ENCODE measurements at places on chromosomes 1 and 21.

DNA sequence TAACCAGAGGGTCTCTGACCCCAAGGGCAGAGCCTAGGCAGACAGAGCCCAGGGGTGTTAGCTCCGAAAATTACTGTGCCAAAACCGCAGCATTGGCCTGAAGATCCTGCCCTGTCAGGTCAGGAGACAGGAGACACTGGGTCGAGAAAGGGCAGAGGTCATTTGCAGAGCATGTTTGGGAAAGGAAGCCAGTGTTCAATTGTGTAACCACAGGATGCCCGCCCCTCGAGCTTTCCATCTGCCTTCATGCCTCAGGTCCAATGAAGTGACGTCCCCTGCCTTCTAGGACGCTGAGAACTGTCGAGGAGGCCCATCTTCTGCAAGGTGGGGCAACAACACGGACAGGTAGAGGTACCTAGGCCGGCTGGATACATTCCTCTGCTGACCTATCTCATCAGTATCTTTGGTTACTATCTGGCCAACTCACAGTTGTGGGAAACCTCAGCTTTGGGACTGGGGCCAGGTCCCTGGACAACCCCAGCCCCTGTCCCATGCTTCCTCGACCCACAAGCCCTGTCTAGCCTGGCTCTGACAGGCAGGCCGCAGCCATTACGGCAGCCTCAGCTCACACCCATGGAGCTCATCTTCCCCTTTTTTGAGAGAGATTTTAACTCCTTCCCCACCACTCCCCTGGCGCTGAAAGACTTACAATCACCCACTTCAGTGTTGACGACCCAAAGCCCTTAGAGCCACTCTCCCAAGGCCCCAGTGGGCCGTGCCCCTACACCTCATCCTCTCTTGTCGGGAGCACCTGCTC lies 1.3 kb downstream of the ARL8A start:
- DNase-seq: no peak

DNA sequence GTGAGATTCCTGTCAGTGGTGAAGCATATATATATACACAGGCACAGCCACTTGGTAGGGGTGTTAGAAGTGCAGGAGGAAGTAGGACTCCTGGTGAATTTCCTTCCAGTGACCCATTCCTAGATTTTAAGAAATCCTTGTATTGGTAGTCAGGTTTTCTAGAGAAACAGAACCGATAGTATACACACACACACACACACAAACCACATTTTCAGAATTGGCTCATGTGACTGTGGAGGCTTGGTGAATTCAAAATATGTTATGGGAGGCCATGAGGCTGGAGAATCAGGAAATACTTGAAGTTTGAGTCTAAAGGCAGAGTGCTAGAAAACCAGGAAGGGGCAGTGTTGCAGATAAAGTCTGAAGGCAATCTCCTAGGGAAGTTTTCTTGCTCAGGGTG lies 114.2 kb downstream of the FCRL5 start:
- no peak for DNase-seq

DNA sequence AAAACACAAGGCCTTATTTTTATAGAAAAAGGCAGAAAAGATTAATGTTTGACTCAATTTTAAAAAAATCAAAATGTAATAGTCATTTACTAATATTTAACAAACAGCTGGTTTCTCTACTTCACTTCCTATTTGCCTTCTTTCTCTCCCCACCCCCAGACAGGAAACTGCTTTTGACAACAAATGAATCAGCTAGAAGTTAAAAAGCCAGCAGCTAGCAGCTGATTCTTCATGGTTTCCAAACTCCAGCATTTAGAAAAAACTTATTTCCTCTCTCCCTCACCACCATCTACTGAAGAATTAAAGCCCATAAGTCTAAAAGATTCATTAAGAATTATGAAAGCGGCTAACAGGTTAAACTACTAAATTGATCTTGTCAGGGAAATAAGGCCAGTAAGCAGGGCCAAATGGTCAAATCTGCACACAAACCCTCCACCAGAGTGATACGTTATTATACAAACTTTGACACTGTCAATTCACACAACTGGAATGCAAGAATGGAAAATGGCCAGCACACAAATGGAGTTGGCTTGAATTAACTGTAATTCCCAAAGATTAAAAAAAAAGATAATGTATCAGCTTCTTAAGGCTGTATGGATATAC lies 4.0 kb downstream of the WDR26 start:
- DNase-seq: no peak

- no peak for DNase-seq
These were observed 150.3 kb upstream of the SGIP1 start for GRCh38 chr1:66383611-66384010.

- DNase-seq: no peak
These were observed 204.9 kb upstream of the CACYBP start for GRCh38 chr1:174794861-174795260.

DNA sequence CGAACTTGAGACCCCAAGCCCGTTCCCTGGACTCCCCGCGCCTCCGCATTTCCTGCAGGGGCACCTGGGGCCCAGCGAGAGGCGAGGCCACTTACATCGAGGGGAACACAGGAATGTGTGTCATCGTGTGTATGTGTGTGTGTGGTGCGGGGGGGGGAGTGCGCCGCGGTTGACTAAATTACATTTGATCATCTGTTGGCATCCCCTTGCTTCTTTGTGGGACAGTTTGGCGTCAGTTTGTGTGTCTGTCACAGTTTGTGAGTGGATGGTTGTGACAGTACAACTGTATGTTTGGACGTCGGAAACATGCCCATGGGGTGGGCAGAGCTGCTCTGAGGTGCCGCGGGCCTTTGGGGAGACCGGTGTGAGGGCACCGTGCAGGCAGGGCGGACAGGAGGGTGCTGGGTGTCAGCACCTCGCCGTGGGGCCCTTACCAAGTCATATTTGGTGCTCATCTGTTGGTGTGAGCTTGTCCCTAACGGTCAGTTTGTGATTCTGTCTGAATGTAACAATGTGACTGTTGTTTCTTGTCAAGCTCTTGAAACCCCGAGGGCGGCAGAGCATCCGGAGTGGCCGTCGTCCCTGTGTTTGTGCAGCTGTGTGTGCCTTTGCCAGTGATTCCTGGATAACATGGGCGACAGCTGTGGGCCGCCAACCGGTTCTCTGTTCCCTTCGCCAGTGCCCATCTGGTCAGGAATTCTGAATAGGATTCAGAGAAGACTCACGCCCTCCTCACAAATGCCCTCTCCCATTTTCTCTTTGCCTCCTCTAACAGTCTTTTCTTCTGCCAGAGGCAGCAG lies 899 bp downstream of the OPRD1 start:
- DNase-seq: no peak

- no peak for DNase-seq
These were observed 29.3 kb downstream of the AK2 start for GRCh38 chr1:33007190-33008050.

DNA sequence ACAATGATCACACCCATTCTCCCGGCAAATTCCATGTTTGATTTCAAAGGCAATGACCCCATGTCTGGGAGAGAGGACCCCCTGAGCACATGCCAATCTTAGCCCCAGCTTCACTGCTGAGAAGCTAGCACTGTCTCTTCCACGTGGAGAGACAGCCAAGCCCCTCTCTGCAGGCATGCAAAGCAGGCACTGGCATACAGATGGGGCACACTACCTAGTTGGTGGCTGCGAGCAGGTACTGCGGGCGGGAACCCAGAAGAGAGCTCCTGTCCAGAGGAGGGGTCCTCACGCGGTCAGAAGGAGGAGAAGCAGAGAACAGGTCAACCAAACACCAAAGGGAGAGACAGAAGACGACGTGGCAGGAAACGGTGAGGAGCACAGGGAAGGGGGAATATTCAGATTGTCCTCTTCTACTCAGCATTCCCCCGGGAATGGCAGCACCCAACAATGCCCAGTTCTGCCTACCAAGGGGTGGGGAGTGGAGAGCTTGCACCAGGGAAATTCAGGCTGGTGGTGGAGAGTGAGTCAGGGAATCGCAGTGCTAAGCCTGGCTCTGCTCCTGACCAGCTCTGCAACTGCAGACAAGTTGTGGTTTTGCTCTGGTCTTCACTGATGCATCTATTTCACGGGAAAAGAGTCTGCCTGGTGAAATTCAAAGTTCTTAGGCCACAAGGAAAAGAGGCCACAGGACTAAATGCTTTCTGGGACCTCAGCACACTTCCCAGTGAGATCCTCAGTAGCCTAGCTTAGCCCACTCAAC lies 48.1 kb upstream of the GOLT1A start:
- no peak for DNase-seq

DNA sequence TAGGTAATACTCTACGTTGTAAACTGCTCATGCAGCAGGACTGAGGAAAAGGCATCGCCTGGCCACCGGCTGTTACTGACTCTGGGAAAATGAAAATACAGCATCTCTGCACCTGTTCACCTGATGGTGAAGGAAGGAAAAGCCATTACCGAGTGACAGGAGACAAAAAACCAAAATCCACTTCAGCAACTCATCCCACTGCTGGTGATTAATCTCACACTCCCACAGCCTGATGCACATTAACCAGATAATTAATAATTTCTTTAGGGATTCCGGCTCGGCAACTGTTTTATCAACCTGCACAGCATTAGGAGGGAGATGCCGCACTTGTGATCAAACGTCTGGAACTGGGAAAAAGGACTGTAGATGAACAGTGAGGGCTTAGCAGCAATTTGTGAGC lies 183.9 kb upstream of the ESRRG start:
- no peak for DNase-seq

DNA sequence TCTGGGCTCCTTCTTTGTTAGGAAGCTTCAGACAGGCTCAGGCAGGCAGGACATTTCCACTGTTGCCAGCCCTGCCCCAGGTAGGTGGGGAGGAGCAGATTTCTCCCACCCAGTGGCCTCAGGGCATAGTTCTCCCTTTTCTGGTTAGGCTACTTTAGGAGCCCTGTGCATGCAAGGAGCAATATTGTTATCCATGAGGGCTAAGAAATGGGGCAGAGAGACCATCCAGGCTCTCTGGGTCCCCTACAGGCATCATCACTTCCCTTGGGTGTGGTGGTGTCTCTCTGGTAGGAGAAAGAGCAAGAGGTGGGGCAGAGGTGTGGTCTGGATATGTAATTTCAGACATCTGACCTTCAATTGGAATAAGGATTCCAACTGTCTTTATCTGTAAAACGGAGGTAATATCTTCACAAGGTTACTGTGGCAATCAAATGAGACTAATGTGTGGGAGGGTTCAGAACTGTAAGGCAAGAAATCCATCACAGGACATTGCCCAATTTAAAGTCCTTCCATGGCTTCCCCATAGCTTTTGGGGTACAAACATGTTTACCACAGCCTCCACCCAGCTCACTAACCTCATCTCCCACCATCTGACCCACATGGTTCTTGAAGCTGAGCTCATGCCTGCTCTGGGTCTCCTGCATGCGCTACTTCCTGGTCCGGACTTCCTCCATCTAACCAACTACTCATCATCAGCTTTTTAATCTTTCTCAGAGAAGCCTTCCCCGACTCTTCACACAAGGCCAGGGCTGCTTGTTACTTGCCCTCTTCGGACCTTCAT lies 26.1 kb downstream of the PCAT6 start:
- DNase-seq: no peak

- no peak for DNase-seq
These were observed 282.5 kb upstream of the PLXNA2 start for GRCh38 chr1:208526613-208527125.

DNA sequence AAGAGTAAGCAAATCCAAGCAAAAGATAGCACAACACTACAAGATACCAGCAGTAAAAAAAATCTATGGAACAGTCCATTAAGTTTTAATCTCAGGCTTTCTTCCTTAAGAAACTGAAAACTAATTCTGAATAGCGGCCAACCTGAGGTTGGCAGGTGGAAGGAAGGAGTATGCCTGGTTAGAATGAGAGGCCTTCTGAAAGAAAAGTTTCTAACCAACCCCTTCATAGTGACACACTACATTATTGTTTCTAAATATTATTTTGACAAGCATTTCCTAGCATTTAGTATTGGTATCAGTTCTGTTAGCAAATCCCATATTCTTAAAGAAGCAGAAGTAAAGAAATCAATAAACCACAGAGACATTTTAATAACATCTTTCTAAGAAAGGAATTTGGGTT lies 205.7 kb upstream of the PTBP2 start:
- DNase-seq: no peak

- no peak for DNase-seq
These were observed 49.8 kb upstream of the MROH9 start for GRCh38 chr1:170885551-170885950.

DNA sequence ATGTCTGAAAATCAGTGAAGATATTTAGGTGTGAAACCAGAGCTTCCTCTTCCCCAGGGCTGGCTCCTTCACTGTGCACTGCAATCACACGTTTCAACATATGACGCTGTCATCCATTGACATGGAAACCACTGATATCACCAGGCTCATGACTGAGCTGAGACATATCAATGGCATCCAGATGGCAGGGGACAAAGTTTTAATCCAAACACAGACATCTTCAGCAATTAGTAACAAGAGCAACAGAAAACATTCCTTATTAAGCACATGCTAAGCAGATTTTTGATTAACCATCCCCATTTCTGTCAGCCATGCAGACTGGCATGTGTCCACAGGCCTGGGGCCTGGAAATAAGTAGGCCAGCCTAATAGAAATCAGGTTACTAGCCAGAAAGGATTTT lies 108.0 kb upstream of the ADAR start:
- no peak for DNase-seq

DNA sequence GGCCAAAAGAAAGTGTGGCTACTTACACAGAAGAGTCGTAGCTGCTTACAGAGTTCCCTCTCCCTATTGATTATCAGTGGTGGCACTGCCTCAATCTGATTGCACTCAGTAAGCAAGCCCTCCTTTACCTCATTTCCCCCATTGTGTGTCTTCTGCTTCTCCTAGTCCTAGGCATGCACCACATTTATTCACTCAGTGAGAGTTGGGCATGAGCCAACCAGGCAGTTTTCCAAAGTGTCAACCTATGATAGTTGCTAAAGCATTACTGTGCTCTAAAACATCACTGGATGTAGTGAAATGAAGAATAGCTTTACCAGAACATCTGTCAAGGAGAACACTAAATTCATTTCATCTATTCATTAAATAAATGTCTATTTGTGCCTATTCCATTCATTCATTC lies 19.3 kb downstream of the GJA5 start:
- no peak for DNase-seq

GRCh38 chr1:112992780-112993179 lies 36.8 kb upstream of the SLC16A1 start:
- no peak for DNase-seq

DNA sequence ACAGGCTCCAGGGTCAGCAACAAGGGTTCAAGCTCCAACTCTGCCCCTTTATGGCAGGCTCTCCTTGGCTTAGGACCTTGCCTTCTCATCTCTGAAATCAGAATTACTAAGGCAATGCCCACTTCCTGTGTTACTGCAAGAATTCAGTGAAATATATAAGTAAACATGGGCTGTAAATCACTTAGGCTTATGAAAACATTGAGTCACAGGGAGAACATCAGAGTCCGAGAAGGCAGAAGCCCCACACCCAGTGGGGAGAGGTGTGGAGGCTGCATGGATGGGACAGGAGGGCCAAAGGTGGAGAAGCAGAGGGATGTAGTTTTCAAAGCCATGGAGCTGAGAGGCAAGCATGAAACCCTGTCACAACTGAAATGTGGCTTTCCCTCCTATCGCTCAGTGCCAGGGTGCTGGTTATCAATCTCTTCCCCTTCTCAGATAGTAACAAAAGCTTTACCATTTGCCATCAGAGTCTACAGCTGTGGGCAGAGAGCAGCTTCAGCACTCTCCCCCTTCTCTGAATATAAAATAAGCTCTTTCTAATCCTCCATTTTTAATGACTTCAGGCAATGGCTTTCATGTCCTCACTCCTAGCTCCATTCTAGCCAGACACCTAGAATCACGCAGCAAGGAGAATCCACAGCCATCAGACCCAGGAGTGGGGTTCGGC lies 3.4 kb downstream of the RGS8 start:
- no peak for DNase-seq
